ENCODE measurements at places on chromosomes 5 and 9.

DNA sequence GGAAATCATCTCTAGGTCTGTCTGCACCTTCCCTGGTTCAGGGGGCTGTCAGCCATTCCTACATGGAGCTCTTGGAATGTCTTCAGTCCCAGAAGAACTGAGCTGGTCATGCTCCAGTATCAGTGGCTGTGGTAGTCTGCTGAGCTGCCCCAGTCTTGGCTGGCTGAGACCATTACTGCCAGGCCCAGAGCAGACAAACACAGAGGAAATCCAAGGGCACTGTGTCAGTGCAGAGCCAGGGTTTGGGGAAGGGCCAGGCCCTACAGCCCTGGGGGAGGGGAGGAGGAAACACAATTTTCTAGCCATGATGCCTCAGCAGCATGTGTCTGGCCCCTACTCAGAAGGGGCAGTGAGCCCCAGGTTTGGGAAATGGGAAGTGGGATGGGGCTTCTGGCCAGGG lies 58.4 kb downstream of the ARHGEF37 start:
- no peak overlapping the region for H3K4me3 ChIP-seq
- no peak overlapping the region for H3K27ac ChIP-seq
- H3K27me3 ChIP-seq = peaks cover 2% of the 10 kb centered on the region
- peaks cover 17% of the 10 kb centered on the region for H3K4me1 ChIP-seq
- no peak for DNase-seq
- H3K36me3 ChIP-seq = no peaks in the 10 kb centered on the region

- H3K27me3 ChIP-seq = no peaks in the 10 kb centered on the region
- no peak for DNase-seq
- no peaks in the 10 kb centered on the region for H3K36me3 ChIP-seq
- no peak overlapping the region for H3K27ac ChIP-seq
Measured at GRCh38 chr5:163914910-163915309, 409.5 kb downstream of the MAT2B start.

DNA sequence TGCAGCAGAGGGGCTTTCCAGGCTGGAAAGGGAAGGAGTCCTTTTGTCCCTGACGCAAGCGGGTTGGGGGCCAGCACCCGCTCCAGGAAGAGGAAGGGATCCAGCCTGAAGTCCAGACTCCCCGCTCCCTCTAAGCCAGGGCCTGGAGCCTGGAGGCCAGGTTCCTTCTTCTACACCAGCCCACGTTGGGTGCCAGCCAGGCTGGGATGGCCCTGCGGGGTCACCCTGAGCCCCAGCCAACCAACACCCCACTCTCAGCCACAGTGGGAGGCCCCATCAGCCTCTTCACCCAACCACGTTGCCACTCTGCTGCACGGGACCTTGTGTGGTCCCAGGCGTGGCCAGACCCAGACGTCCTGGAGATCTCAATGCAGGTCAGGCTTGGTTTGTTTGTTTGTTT lies 970 bp upstream of the FUT7 start:
- DNase-seq = no peak
- no peaks in the 10 kb centered on the region for H3K4me1 ChIP-seq
- no peaks in the 10 kb centered on the region for H3K27me3 ChIP-seq
- no peaks in the 10 kb centered on the region for H3K36me3 ChIP-seq
- no peak overlapping the region for H3K27ac ChIP-seq
- H3K4me3 ChIP-seq = no peak overlapping the region

GRCh38 chr9:3321186-3321585 lies 204.6 kb downstream of the RFX3 start:
- H3K4me1 ChIP-seq = no peaks in the 10 kb centered on the region
- no peaks in the 10 kb centered on the region for H3K27me3 ChIP-seq
- H3K27ac ChIP-seq = no peak overlapping the region
- H3K4me3 ChIP-seq = no peak overlapping the region
- DNase-seq = no peak

GRCh38 chr5:67393211-67393610 lies 196.6 kb upstream of the CD180 start:
- H3K4me1 ChIP-seq = no peaks in the 10 kb centered on the region
- H3K4me3 ChIP-seq = no peak overlapping the region
- H3K27me3 ChIP-seq = no peaks in the 10 kb centered on the region
- no peak overlapping the region for H3K27ac ChIP-seq
- H3K36me3 ChIP-seq = no peaks in the 10 kb centered on the region
- DNase-seq = no peak

DNA sequence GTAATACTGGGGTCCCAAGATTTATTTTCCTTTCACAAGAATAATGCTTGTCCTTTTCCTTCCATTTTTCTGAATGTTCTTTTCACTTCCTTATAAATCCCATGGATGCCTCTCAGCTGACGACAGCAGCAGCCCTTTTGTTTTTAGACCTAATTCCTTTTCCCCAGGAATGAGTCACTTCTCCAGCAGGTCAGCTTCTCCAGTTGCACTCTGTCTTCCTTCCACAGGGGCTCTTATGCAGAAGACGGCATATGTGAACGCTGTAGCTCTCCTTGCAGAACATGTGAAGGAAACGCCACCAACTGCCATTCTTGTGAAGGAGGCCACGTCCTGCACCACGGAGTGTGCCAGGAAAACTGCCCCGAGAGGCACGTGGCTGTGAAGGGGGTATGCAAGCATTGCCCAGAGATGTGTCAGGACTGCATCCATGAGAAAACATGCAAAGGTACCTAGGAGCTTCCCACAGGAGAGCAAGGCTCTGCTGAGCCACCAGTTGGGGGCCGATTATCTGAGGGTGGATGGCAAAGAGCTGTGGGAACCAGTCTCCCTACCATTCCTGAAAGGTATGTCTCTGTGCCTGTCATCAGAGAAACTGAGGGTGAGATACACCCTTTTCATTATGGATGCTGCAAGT lies 72.9 kb downstream of the RFK start:
- H3K27me3 ChIP-seq = no peaks in the 10 kb centered on the region
- H3K4me3 ChIP-seq = no peak overlapping the region
- peaks cover 13% of the 10 kb centered on the region for H3K4me1 ChIP-seq
- no peaks in the 10 kb centered on the region for H3K36me3 ChIP-seq
- DNase-seq = no peak

All from chondrocyte (in vitro differentiated cells).